ENCODE measurements at places on chromosomes 4 and X. TPM values are rescaled to one million over a fixed set of nuclear protein-coding genes. Genes with fewer than 3 reads are reported as not detected.

DNA sequence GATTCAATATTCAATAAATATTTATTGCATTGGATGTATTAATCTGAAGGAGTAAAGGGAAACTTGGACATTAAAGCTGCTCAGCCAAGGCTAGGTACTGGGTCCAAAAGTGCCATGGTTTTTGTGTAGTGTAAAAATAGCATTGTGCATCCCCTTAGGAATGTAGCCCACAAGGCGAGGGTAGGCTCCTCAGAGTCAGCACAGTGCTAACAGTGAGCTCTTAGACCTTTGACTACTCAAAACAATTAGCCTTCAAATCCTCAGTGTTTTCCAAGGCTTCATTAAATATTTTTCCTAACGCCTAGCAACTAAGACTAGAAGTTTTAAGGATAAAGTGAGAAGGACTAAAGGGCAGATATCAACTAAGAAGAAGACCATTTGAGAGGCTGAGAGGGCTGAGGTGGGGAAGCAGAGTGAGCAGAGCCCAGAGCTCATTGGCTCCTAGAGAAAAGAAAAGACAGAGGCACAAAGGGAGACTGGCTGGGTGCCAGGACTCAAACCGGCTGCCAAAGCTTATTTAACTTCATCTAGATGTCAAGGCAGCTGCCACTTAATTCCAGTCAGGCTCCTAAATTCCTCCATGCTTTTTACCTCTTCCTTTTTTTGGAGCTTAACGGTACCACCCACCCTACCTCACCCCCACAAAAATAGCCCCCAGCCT is 17.0 kb downstream of the PRKG2 start:
- no peak for ATAC-seq

GRCh38 chrX:148664995-148665394 is 164.6 kb downstream of the AFF2 start:
- ATAC-seq: no peak

GRCh38 chr4:23438764-23439163 is 451.1 kb downstream of the PPARGC1A start:
- ATAC-seq: peak; percentile 58

- ATAC-seq: no peak
Observed at GRCh38 chrX:103741879-103742278, 31.2 kb downstream of the TMEM31 start.

GRCh38 chr4:115454228-115454627 is 340.8 kb upstream of the NDST4 start:
- no peak for ATAC-seq

- ATAC-seq: no peak
Observed at GRCh38 chr4:67052814-67053675, 492.3 kb downstream of the CENPC start.

- no peak for ATAC-seq
Observed at GRCh38 chrX:134737061-134737460, 78.8 kb upstream of the PLAC1 start.

DNA sequence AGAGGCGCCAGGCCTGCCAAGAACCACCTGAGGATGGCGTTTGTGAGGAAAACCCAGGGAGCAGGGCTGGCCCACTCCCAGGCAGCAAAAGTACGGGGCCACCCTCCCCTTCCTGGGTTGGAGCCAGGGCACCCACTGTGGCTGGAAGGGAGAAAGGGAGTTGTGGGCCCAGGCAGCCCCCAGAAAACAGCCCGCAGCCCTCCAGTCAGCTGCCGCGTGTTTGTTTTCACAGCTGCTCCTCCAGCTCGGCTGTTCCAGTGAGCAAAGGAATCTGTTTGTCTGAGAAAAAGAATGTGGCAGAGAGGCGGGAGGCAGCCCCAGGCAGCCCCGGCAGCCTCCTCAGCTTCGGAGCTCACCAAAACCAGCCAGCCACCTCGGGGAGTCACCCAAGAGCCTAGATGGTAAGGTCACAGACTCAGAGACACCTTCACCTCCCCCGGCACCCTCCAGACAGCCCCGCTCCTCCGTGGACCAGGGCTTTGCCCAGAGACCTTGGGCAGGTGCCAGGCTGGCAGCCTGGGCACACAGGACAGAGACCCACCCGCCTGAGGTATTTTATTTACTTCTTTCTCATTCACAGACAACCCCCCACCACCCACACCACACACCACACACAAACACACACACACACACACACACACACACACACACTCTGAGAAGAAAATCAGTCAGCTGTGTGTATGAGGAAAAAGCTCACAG is 338.1 kb downstream of the BCOR start:
- no peak for ATAC-seq

DNA sequence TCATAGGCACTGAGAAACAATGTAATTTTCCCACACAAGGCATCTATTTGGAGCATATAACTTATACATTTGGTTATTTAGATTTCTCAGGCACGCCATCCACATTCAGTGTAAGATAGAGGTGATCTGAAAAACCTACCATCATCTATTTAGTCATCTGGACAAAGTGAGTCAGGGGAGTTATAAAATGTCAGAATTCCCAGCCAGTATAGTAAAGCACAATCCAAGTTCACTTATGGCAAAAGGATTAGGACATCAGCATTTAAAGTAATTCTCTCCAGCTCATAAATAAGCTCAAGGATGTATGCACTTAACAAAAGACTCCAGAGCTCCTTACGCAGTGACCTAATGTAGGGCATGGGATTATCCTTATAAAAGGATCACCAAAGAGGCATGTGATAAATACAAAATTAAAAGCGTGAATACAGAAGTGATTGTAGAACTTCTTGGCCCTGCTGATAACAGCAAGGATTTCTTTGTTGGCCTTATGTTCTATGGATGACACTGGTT is 65.3 kb upstream of the DCLK2 start:
- no peak for ATAC-seq

DNA sequence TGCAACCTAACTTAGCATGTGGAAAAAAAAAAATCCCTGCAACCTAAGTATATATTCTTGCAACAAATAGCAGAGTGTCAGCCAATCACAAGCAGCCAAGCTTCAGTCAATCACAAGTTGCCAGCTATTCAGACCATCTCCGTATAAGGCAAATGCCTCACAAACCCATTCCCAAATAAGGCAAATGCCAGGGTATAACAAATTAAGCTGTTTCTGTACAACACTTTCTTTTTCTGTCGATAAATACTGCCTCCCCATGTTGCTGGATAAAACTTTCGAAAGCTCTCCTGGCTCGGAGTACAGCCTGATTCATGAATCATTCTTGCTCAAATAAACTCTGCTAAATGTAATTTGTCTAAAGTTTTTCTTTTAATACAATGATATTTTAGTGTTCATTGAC is 460.7 kb upstream of the SMIM31 start:
- ATAC-seq: no peak

DNA sequence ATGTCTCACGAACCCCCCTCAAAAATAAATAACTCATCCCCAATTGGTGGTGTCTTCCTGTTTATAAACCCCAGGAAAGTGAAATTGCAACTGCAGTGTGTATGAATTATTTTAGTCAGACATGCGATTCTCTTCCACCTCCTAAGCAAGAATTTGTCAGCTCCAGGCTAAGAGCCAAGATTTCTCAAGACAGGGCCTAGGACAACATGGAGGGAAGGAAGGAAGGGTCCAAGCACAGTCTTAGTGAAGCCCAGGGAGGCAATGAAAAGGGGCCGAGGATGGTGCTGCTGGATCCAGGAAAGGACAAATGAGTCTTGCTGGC is 20.0 kb downstream of the SH3KBP1 start:
- no peak for ATAC-seq

DNA sequence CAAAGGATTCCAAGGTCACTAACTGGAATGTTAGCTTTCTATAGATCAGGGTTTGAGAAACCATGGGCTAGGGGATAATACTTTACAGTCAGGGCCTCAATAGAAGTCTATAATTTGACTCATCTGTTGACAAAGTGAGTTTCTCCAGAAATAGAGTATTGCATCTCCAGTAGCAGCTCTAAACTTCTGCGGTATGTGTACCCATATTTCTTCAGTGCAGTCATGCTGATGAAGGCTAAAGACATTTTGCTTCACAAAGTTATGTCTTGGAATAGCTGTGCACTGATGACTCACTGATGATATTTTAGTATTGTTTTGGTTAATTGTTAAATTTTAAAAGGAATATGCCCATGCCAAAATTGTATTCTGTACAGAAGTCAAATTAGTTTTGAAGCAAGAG is 464.9 kb upstream of the AMOT start:
- ATAC-seq: no peak

DNA sequence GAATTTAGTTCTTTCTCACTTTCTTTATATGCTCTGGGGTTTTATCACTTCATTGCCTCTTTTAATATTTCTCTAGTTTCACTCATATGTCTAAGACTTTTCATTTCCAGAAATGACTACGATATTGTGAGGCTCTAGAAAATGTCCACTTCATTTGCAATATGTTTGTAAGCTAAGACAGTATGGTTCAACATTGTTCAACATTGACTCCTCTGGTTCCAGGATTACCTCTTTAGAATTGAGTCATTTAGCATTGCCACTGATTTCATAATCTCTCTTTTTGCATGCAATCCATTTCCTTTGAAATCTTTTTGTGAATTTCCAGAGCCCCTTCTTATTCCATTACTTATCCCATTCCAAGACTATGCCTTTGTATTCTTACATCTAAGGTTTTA is 32.3 kb downstream of the BBS12 start:
- ATAC-seq: peak; percentile 84

DNA sequence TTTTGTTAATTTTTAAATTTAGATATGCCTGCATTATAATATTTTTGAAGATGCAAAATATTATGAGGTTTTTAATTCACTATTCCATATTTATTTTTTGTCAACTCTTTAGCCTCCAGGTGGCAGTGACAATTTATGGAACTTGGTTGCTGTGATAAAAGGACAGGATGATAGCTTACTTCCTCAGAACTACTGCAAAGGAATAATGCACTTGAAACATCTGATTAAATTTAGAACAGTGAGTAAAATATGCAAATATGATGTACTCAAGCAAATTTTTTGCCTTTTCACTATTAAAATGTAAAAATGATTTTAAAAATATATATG is 45.1 kb downstream of the SPATA4 start:
- no peak for ATAC-seq

- no peak for ATAC-seq
Observed at GRCh38 chrX:4277122-4277521, 563.7 kb upstream of the PRKX start.

- ATAC-seq: no peak
Observed at GRCh38 chr4:10998846-10999245, 314.3 kb upstream of the CLNK start.

The G3BP2 gene
- 172 TPM for total RNA-seq

The RRH gene
- total RNA-seq: 0.42 TPM

The RIBC1 gene
- total RNA-seq: 0.74 TPM

The NUDT6 gene
- total RNA-seq: 5.9 TPM

The FSTL5 gene
- total RNA-seq: not detected

The ABLIM2 gene
- 0.53 TPM for total RNA-seq

The DAPP1 gene
- total RNA-seq: 52.9 TPM

The INTS12 gene
- total RNA-seq: 10.6 TPM

The NCBP2L gene
- not detected for total RNA-seq

The RTL3 gene
- total RNA-seq: not detected

Data from activated T-helper 17 cell treated with anti-CD3 and anti-CD28 coated beads, Interleukin-2, amount 50 U/mL, for 72 hours (primary cell).